ENCODE measurements at places on chromosomes 1 and 21.

DNA sequence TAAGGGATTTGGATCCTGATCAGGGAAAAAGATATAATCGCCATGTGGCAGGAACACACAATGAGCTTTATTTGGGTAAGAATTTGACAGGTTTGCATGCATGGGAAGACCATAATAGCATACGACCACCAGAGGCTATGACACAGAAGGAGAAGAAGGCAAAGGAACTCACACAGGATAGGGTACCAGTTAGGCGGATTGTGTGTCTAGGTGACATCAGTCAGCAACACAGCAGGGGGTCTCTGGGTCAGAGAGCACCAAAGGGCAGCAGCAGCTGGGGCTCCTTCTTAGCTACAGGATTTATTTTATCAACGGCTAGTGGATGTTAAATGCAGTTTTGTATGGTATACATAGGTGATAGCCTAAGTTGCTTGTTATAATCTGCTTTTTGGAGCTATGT lies 551.3 kb downstream of the KCNT2 start:
- DNase-seq: no peak

GRCh38 chr1:21361506-21361905 lies 71.2 kb upstream of the ECE1 start:
- no peak for DNase-seq

GRCh38 chr1:101153692-101154091 lies 83.1 kb upstream of the S1PR1 start:
- DNase-seq: no peak

GRCh38 chr1:107443027-107443426 lies 302.2 kb downstream of the NTNG1 start:
- DNase-seq: no peak

GRCh38 chr1:206672844-206673758 lies 11.6 kb upstream of the MAPKAPK2 start:
- no peak for DNase-seq

Data from activated CD8-positive, alpha-beta memory T cell treated with anti-CD3 and anti-CD28 coated beads for 48 hours (primary cell).